ENCODE measurements at places on chromosomes 1 and 21. TPM values are rescaled to one million over a fixed set of nuclear protein-coding genes. Genes with fewer than 3 reads are reported as not detected.

Gene SMCP
- total RNA-seq = not detected

Gene AIRE
- not detected for total RNA-seq

Gene SLC44A3
- not detected for total RNA-seq

Gene UBL4B
- not detected for total RNA-seq

Gene FAM177B
- total RNA-seq = not detected

Gene EGLN1
- total RNA-seq = 24.5 TPM

Gene PEAR1
- total RNA-seq = 1.4 TPM

Gene S100A3
- not detected for total RNA-seq

Gene RHOU
- 0.82 TPM for total RNA-seq

Gene ENSA
- 185 TPM for total RNA-seq

Gene PRAMEF6
- total RNA-seq = not detected

Gene NAXE
- total RNA-seq = 52.5 TPM

Gene FMO1
- total RNA-seq = not detected

Gene OR2T35
- not detected for total RNA-seq

Gene SYNC
- not detected for total RNA-seq

Gene AKNAD1
- total RNA-seq = not detected

Gene USP48
- total RNA-seq = 71.4 TPM

Gene CDCA8
- total RNA-seq = 3.3 TPM

Gene SYT14
- total RNA-seq = not detected

Gene SYT6
- 0.13 TPM for total RNA-seq

Gene OSCP1
- total RNA-seq = 2.3 TPM

Gene LGR6
- 60.9 TPM for total RNA-seq

Gene KCNJ10
- total RNA-seq = not detected

Gene FBLIM1
- total RNA-seq = not detected

Gene DVL1
- total RNA-seq = 41.9 TPM

Gene TRABD2B
- not detected for total RNA-seq

Gene TLCD4
- not detected for total RNA-seq

Gene SPRR2E
- total RNA-seq = not detected

Gene PDC
- total RNA-seq = not detected

Gene EPHB2
- 0.14 TPM for total RNA-seq

Gene KISS1
- not detected for total RNA-seq

Gene PRAMEF14
- not detected for total RNA-seq

Gene HRNR
- not detected for total RNA-seq

Gene TIE1
- total RNA-seq = 4.5 TPM

Gene PGLYRP4
- total RNA-seq = not detected

Gene FCAMR
- total RNA-seq = not detected

Gene FOXO6
- total RNA-seq = 3.3 TPM

Gene FLVCR1
- 8.1 TPM for total RNA-seq

Gene ELF3
- 3.0 TPM for total RNA-seq

Gene GPX7
- 10.6 TPM for total RNA-seq

Gene DYNLT4
- 0.96 TPM for total RNA-seq

Gene PTPRC
- total RNA-seq = 1,200 TPM

Gene GPR137B
- 13.8 TPM for total RNA-seq

Gene LAD1
- total RNA-seq = 0.68 TPM

Gene PLCH2
- total RNA-seq = 106 TPM

Gene TNFAIP8L2
- 5.7 TPM for total RNA-seq

Gene KCNJ15
- 1.9 TPM for total RNA-seq
